Stimulated activated CD4-positive, alpha-beta T cell treated with anti-CD3 and anti-CD28 coated beads, Interleukin-1b, Interleukin-23, amount 100 ng/mL, for 48 hours (primary cell): ENCODE measurements at places on chromosomes 6 and 20.

- no peak for DNase-seq
These were observed 448.3 kb upstream of the HSF2 start for GRCh38 chr6:121951123-121951522.

DNA sequence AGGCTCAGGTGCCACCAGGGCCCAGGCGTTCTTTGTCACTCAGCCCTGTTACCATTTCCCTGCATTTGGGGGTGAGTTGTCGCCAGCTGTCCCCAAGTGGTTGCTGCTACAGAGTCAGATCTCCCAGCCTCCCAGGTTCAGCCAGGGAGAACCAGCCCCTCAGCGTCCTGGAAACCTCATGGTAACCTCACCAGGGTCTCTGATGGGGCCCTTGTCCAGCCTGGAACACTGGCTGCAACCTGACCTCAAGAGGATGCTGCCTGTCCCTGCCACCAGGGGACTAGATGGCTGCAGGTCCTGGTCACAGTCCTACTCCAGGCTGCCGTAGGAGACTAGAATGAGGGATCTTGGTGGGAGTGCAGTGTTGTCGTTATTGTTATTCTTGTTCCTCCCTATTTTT is 228.3 kb upstream of the PDE10A start:
- DNase-seq, result no peak

GRCh38 chr20:45974896-45975565 is 3.0 kb upstream of the ZNF335 start:
- DNase-seq, result no peak

GRCh38 chr6:28090917-28091586 is 10.7 kb downstream of the ZNF165 start:
- DNase-seq, result no peak

GRCh38 chr6:70394518-70395300 is 18.6 kb upstream of the FAM135A start:
- no peak for DNase-seq

- no peak for DNase-seq
These were observed 83.9 kb downstream of the MAP3K7 start for GRCh38 chr6:90502866-90503407.

DNA sequence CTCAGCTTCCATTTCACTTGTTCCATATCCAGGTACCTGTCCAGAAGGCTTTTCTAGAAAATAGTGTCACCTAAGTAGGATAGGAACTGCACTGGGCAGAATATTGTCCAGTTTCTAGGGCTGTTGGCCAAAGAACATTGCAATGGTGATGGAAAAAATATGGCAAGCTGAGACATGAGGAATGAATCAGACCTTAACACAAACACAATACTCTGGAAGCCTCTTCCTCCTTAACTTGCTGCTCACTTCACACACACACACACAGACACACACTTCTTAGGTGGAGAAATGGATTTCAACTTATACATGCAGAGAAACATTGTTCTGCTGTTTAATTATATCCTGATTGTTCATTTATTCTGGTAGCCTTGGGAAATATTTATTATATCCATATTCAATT is 203.0 kb upstream of the RGS17 start:
- no peak for DNase-seq

DNA sequence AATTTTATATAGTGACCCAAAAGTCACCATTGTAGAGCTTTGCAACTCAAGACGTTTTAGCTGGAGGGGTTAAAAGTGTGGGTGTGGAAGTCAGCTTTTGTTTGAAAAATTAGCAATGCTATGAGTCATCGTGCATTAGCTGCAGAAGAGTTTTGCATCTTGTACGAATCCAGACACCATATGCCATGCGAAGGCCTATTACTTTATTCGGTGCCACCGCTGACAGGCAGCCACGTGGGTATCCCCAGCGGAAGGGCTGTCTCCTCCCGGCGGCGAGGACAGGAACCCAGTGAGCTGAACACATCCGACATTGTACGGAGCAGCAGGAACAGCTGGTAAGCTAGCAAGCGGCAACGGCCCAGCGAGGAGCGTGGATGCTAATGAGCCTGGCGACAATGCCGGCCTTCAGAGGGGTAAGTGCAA is 84.4 kb downstream of the INSM1 start:
- DNase-seq, result peak; percentile 78

DNA sequence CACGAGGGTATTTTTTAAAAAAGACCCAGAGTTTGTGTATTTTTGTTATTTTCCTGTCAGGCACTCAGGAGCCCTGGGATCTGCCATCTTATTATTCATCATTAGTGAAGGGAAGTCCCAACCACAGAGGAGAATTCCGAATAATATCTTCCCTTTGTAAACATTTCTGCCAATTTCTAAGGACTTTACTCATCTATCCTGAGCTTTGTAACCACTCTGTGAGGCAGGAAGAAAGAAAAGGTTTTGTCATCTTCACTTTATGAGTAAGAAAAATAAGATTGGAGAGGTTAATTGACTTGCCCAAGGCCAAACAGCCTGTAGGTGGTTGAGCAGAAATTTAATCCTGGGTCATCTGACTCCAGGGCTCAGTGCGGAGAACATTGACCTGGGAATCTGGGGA is 23.0 kb upstream of the IYD start:
- DNase-seq, result no peak

GRCh38 chr20:31496761-31497295 is 17.4 kb upstream of the HM13 start:
- no peak for DNase-seq

DNA sequence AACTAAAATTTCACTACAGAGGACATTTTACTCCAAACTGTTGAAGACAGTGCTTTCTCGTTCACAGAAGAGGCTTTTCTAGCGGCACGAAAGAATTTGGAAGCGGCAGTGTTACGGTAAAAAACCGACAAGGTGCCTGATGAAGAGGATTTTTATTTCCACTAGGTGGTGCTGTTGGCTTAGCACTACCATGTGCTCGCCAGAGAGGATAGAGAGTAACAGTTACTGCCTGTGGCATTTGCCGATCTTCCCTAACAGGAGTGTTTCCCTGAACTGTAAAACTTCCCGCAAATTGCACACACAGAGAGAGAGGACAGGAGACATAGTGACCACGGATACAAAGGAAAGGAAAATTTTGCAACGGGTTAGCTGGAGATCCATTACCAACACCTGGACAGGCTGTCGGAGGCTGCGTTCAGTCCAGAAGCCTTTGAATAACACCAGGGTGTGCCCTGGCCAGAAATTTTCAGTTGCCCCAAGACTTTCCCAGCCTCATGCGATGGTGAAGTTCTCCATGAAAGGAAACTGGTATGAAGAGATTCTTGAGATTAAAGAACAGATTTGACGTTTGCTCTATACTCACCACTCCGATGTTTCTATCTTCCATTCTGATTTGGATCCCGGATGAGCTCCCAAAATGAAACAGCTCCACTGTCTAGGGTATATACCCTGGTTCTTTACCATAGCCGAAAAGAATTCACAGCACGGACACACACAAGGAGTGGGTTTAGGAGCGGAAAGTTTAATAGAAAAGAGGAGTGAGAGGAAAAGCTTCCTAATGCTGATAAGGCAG is 48.1 kb downstream of the HLA-DPB1 start:
- DNase-seq, result no peak

DNA sequence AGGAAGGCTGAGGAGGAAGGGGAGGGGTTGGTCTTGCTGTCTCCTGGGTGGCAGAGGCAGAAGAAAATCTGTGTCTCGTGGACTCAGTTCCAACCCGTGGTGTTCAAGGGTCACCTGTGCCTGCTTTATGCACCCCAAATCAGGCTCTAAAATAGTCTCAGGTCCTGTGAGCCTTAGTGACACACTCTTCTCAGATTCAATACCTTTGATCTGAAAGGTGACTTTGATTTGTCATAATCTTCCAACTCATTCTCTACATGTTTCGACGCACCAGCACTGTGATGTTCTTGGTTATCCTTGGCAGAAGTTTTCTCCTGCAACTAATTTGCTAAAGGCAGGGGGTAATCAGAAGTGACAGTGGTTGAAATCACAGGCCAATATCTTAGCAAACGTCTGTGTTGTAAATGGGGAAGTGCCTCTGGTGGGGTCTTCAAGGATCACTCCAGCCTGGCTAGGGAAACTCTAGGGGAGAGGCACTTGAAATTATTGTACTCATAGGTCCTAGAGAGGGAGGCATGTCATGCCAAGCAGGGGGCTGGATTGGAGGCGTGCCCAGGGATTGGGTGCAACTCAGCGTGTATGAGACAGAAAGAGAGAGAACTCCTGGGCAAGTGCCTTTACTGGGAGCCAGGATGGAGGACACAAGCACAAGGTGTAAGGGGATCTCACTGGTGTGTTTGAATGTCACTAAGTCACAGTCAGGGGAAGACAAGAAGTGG is 19.0 kb upstream of the PRND start:
- no peak for DNase-seq

- no peak for DNase-seq
These were observed 6.3 kb upstream of the AP5S1 start for GRCh38 chr20:3813848-3814581.

DNA sequence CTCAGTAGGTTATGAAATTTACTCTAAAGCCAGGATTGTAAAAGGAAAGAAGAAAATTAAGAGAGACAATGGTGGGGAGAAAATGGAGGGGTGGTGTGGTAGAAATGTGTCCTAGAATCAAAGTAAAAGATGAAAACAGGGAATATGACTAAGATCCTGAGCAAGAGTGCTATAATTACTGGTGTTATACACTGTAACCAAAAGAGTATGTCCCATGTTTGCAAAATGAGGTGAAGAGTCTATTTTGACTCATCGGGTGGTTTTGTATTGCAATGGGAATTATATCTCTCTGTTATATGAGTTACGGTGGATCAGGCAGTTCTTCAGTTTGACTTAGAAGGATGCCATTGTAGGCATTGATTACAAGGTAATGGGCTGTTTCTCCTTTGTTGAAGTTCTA is 8.5 kb downstream of the L3MBTL3 start:
- no peak for DNase-seq

DNA sequence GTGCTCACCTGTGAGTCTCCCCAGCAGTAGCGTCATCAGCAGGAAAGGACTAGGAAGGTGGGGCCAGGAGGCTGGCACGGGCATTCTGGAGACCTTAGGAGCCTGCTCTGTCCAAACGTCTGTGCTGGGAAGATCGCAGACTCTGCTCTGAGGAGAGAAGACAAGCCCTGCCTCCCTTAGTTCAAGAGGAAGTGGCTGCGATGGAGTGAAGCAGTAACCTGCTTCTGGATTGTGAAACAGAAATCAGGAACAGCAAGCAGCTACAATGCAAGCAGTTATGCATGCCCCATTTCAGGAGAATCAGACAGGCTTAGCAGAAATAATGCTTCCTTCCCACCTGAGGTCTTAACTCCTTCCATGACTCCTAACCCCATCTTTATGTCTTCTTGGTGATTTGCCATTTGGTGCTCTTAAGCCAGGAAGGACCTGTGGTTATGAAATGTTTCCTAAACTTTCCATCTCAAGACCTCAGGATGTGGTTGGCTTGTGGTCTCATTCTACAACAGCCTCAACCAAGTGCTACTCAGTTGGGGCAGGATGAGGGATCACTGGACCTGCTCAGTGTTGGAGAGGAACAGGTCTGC is at the start of gene SIRPB1:
Gene SIRPB1, minus strand, starts transcription at position 149 of the 584 bp plus-strand sequence. Its CDS starts 65 bp downstream, at position 84.
- DNase-seq, result no peak

GRCh38 chr20:38537176-38537575 is 43.8 kb upstream of the ADIG start:
- no peak for DNase-seq

- DNase-seq, result no peak
These were observed 84.9 kb upstream of the ASF1A start for GRCh38 chr6:118808793-118809638.

GRCh38 chr20:298776-299391 is 1.5 kb downstream of the ZCCHC3 start:
- DNase-seq, result no peak

DNA sequence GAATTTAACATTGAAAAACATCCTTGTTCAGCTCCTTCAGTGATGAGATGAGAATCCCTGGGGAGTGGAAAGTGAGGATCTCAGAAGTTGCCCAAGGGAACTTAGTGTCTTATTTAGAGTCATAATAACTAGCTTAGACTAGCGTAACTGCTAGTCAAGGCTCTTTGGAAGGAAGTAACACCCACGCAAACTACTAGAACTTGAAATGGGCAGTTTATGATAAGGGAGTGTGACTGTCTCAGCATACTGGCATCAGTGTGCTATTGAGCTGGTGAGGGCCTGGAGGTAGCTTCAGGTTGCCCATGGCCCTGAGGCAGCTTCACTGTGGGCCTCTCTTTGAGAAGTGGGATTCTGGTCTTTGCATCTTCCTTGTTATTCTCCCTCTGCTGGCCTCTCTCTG is 40.1 kb downstream of the SLX4IP start:
- no peak for DNase-seq

DNA sequence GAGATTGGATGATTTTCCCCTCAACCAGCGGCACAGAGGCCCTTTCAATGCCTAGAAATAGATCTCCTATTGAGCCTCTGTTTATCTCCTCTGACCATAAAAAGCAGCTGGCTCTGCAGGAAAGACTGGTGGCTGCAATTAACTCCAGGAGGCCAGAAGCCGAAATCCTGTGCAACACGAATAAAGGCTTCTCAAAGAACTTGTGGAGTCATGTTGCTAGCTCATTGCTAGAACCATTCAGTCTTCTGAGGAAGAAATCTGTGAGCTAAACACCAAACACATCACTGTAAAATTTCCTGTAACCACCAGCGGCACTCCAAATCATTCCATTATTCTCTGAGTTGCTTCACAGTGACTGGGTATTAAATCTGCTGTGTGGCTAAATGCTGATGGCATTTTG is 49.1 kb upstream of the TPD52L1 start:
- no peak for DNase-seq

DNA sequence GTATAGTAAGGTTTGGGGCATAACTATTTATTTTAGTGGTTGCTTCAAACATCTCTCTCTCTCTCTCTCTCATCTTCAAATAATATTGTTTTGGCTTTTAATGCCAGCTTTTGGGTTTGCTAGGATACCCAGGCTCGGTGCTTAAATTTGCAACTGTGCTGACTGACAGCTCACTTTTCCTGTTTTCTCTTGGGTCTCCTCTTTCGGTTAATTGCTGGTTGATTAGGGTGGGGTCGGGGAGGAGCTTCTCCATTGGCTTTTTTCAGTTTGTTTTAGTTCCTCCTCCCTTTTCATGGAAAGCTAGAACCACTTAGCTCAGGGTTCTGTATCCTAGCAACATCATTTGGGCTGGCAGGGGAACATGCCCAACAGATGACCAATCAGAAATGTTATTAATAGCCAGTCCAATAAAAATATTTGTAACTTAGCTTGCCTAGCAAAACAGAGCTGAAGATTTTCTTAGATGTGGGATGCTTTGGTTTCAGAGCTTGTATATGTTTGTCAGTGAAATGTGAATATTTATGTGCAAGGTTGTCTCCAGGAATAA is 11.3 kb downstream of the TFAP2B start:
- no peak for DNase-seq

DNA sequence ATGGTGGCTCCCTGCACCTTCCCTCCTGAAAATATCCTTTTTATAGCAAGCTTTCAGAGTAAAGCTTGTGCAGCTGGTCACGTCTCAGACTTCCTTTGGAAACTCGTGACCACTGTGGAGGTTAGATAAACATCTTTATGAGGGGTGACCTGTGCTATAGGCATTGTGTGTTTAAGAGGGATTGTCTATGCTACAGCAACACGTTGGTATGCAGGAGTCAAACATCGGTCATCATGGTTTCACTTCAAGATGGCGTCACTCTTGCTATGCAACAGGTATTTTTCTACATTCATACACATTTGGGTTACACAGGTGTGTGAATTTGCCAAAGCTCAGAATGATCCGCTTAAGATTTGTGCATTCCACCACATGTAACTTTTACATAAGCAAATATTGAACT is 14.6 kb upstream of the BLCAP start:
- DNase-seq, result no peak

GRCh38 chr6:43951756-43952675 is 175.2 kb downstream of the MRPL14 start:
- no peak for DNase-seq

- no peak for DNase-seq
These were observed 62.6 kb upstream of the AKAP12 start for GRCh38 chr6:151176911-151177770.
